ENCODE measurements at places on chromosomes 11 and 22.

- no peak for DNase-seq
These were observed 33.3 kb downstream of the CD6 start for GRCh38 chr11:61004761-61005181.

DNA sequence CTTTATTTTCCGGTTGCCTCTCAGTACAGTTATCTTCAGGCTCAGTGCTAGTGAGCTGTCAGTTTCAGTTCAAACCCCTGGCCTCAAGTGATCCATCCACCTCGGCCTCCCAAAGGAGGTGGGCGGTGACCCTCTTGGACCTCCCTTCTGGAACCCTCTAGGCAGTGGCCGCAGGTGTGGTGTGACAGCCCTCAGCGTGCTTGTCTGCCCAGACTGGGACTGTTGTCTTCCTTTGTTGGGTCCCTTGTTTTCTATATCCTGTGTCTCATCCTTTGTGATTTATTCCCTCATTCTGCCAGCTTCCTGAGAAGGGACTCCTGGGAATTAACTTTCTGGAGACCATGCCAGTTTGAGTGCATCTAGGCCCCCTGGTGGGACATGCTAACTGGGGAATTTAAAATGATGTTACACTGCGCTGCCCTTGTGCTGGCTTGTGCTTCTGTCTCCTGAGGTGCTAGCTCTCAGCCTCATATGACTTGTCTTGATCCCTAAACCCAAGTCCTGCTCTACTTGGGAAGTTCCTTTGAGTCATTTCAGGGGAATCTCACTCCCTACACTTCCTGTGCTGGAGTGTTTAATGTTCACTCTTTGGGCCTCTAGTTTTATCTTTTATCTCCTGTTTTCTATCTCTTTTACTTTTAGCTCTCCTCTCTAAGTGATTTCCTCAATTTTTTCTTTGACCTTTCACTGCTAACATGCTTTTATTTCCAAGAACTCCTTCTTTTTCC is 19.4 kb downstream of the MED15 start:
- DNase-seq, result no peak

- no peak for DNase-seq
These were observed 52.0 kb upstream of the PPP6R3 start for GRCh38 chr11:68408512-68408911.

- no peak for DNase-seq
These were observed 8.6 kb downstream of the PLA2G6 start for GRCh38 chr22:38172832-38173640.

DNA sequence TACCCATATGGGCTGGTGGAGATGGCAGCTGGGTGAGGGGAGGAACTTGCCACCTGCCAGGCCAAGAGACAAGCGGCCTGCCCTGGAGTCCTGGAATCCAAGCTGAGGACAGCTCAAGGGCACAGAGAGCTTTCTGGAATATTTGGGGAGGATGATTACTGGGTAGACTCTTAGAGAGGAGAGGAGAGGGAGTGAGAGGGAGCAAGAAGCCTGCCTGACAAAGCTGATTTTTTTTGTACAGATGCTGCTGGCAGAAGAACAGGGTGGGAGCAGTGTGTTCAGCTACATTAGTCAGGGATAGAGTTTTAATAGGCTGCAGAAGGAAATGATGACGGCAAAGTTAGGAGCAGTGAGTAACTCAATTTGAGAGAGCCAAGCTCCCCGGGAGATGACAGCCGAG is 299.3 kb downstream of the NXPE2 start:
- no peak for DNase-seq

DNA sequence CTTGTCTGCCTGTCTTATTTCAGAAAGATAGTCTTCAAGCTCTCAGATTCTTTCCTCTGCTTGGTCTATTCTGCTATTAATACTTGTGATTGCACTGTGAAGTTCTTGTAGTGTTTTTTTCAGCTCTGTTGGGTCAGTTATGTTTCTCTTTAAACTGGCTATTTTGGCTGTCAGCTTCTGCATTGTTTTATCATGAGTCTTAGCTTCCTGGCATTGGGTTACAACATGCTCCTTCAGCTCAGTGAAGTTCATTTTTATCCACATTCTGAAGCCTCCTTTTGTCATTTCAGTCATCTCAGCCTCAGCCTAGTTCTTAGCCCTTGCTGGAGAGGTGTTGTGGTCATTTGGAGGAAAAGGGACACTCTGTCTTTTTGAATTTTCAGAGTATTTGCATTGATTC is 15.5 kb upstream of the DEPDC7 start:
- DNase-seq, result no peak

DNA sequence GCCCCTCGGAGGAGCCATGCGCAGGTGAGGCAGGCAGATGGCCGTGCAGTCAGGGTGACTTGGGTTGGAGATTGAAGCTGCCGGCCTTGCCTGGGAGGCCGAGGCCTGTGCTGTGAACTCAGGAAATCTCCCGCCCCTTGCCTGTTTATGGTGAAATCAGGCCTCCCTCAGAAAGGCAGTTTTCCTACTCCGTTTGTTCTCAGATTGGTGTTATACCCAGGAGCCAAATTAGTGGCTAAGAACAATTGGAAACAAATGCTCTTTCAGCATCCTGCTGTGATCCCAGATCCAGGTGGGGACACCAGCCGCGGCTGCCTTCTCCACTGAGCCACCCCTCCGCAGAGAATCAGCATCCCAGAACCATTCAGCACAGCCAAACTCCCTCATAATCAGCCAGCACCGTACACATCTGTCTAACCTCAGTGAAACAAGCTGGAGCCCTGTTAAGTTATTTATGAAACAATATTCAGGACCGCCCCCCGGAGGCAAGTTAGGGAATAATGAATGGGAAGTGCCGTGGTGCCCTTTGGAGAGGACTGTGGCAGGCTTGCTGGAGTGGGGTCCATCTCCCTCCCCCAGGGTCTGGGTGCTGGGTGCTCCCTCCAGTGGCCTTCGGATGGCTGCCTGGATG is 60.0 kb downstream of the PKNOX2 start:
- no peak for DNase-seq

DNA sequence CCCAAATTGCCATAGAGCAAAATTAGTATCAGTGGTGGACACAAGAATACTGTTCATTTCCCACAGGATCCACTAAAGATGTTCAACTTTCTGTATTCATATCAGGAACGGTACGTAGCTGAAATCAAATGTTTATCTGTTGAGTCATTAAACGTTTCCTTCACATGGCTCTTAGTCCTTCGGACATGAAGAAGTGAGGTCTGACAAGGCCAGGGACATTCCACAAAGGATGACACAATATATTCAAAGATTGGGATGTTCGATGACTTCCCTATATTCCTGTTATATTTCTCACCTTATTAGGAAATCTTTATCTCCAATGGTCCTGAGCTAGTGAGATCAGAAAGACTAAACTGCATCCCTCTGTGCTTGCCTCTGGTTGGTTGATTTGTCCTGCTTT is 129.0 kb downstream of the ETS1 start:
- no peak for DNase-seq

- no peak for DNase-seq
These were observed 3.8 kb upstream of the PPIL2 start for GRCh38 chr22:21661991-21662390.

GRCh38 chr22:42069801-42070516 is 653 bp downstream of the NAGA start:
- DNase-seq, result no peak

DNA sequence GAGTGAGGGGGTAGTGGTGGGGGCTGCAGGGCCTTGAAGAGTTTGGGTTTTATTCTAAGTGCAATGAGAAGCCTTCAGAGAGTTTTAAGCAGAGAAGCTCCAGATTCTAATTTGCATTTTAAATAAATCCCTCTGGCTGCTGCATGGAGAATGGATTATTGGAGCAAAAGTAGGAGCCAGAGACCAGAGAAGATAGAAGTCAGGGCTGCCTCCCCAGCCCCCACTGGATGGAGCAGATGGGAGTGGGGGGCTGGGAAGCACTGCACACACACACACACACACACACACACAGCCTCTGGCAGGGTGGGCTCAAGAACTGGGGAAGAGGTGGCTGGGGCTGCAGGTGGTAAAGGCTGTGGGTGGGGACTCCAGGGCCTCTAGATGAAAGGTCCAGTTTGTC is 75.6 kb downstream of the TSPAN18 start:
- DNase-seq, result no peak

DNA sequence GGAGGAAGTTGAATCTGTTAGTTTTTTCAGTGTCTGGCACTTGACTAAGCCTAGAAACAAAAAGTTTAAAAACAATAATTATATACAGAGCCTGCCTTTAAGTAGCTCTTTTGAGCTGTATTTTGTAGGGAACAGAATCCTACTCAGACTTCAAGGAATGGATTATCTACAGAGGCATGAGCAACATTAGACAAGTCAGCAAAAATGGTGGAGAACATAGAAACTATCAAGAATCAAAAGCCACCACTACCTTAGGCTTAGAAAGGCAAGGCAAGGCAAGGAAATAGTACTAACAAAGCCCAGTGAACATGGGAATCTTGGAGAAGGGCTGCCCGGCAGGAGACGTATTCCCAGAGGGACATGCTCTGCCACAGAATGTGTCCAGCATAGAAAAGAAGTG is 353.6 kb upstream of the FAT3 start:
- DNase-seq, result no peak

All from activated naive CD4-positive, alpha-beta T cell (primary cell).